ENCODE measurements at places on chromosomes 6 and 20.
A peak's percentile ranks its signal among the peaks of the same experiment; 100 is the strongest.

DNA sequence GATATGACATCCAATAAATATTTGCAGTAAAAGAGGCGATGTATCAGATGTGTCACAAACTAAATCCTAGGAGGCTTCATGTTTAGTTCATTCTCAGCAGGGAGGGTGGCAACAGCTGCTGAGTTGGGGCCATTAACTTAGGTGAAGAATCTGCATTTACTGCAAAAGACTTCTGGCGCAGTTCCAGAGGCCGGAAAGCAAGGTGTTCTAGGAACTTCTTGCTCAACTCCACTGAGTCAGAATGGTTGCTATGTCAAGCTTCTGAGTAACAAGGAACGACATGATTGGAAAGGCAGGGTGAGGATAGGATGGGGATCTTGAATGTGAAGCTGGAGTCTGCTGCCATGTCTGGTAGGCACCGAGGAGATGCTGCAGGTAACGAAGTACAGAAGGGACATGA, 11.7 kb downstream of the ADNP start:
- DNase-seq: peak; percentile 56

GRCh38 chr6:161038229-161039031, 46.9 kb downstream of the MAP3K4 start:
- no peak for DNase-seq

- no peak for DNase-seq
Measured at GRCh38 chr6:21201637-21202350, 391.8 kb upstream of the SOX4 start.

DNA sequence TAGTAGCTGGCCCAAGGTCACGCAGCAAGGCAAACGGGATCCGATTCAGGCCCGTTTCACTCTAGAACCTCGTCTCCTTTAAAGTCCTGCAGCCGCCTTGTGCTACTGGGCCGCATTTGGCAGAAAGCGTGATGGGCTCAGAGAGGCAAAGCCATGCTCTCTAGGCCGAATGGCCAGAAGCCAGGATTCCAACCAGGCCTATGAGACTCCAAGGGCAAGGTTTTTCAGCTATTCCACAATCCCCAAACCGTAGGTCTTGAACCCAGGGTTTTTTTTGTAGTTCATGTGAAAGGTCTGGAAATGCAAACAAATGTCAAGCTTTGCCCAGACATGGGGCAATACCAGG, 174.1 kb downstream of the PREX1 start:
- DNase-seq: no peak

DNA sequence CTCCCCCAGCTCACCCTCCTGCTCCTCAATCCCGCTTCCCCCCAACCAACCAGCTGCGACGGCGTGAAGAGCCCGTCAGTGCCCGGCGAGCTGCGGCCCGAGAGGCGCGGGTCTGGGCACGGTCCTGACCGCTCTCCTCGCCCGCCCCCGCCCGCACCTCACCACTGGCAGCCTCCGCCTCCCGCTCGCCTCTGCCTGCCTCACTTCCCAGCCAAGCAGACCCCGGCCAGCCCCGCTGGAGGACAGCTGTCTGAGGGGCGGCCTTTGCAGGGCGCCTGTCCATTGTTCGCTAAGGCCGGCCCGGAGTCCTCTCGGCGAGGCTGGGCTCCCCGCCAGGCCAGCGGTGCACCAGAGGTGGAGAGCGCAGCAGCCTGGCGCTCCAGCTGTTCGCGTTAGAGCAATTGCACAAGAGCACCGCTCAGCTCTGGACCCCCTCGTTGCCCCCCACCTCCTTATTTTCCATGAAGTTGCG, 1.3 kb downstream of the SOBP start:
- DNase-seq: peak; percentile 56
